ENCODE measurements at places on chromosomes 3 and 15. TPM values are rescaled to one million over a fixed set of nuclear protein-coding genes. Genes with fewer than 3 reads are reported as not detected.

- DNase-seq: no peak
Measured at GRCh38 chr3:88180398-88180999, 30.7 kb downstream of the C3orf38 start.

- no peak for DNase-seq
Measured at GRCh38 chr3:184008161-184008560, 9.5 kb downstream of the ABCC5 start.

- DNase-seq: no peak
Measured at GRCh38 chr15:57735891-57736290, 29.4 kb downstream of the POLR2M start.

DNA sequence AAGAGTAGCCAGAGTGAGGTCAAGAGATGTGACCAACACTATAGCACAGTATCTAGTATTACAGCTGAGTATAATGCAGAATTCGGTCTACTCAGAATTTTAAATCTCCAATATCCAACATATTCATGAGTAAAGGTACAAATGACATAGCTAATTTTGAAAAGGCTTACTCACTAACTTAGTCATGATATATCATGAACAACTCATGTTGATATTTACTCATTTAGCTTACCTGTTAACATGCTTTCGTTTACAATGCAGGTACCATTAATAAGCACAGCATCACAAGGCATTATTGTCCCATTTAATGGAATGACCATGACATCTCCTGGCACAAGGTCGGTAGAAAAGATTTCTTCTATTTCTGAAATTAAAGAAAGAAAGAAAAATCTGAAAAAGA, 36.9 kb downstream of the ATP13A3 start:
- no peak for DNase-seq

- DNase-seq: no peak
Measured at GRCh38 chr3:114076711-114077110, 20.2 kb downstream of the QTRT2 start.

DNA sequence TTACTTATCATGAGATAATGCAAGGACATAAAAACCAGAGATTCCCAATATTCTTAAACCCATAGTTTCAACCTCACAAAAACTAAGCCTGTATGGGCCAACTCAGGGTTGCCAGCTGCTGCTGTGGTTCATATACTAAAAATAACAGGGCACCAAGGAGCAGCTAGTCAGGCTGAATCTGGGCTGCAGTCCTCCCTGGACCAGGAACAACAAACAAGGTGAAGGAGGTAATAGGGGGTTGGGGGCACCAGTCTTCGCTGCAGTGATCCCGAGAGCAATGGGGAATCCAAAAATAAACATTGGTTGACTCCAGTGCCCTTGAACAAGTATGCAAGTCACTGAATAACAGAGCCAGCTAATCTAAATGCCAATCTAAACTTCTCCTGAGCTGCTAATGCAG, 108.9 kb downstream of the MECOM start:
- DNase-seq: no peak

- no peak for DNase-seq
Measured at GRCh38 chr15:72559781-72560180, 85.7 kb downstream of the ARIH1 start.

GRCh38 chr3:1207904-1208303, 115.1 kb downstream of the CNTN6 start:
- DNase-seq: no peak

DNA sequence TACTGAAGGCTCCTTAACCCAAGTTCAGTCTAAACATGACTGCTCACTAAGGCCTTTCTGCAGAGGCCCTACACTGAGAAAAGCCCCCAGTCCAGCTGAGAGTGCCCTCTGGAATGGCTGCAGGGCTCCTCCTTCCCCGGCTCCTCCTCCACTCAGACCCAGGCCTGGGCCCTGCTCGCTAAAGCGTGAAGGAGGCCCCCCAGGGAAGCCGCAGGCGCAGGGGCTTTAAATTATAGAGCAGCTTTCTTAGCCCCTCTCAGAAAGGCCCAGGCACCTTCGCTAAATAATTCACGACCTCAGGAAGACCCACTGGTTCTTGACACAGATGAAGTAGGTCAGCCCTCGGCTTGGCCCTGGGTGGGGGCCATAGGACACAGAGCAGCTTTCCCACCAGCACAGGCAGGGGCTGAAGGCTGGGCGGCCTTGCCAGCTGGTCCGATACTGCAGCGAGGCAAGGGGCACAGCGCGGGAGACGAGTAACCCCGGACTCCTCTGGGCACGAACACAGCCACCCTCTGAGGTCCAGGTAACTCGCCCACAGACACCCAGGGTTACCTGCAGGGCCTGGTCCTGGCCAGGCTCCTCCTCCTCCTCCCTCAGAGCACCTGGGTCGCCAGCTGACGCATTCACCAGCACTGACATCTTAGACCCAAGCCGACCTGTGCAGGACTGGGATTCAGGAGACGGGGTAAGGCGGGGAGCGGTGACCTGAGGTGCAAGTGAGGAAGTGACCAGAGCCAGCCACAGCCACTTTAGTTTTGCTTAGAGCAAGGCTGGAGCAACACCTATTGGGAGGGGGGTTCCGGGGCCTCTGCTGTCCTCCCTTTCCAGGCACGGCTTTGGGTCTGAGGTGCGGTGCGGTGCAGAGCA, 36.9 kb downstream of the RBPMS2 start:
- no peak for DNase-seq

DNA sequence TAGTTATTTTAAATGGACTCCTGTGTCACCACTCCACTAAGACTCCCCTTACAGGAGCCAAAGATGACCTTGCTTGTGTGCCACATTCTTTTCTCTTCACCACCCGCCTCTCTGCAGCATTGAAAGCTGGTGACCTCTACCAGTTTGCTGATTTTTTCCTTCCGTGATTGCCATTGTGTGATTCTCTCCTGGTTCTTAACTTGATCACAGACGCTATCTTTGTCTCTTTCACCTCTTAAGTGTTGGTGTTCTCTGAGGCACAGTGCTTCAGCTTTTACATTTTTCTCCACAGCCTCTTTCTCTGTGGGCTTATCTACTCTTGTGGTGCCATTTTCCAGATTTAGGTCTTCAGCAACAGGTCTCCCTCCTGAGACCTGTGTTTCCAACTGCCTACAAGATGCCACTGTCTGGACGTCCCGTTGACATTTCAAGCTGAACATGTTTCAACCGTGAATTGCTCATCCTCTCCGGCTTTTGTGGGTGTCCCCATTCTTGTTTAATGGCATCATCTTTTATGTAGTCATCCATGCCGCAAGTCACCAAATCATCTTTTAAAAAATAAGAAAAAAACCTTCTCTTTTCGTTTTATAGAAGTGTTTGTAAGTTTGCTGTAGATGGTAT, 26.5 kb downstream of the IQGAP1 start:
- DNase-seq: no peak

DNA sequence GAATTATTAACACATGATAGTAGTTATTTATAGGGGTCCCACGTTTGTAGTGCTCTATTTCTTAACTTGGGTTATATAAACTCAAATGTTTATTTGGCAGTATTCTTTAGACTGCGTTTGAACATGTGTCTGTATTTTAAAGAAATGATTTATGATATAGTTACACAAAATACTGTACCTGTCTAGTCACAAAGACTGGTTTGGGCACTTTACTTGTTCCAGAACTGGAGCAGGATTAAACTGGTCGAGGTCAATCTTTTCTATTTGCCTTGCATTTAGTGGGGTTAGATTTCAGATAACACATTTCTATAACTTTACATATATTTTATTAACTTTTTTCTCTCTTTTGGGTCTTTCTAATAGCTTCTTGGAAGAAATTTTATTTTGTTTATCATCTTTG, 39.5 kb downstream of the HACD3 start:
- no peak for DNase-seq

DNA sequence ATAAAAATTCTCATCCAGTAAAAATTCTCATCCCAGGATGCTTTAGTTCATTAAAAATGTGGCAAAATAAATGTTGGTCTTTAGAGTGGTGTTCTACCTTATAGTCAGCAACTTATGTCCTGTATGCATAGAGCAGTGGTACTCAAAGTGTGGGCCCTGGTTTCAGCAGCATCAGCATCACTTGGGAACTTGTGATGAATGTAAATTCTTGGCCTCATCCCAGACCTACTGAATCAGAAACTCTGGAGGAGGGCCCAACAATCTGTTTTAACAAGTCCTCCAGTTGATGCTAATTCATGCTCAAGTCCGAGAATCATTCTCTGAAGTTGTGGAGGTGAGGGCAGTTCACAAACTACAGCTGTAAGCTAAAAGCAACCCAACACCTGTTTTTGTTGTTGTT, 307.3 kb upstream of the SATB1 start:
- DNase-seq: no peak

DNA sequence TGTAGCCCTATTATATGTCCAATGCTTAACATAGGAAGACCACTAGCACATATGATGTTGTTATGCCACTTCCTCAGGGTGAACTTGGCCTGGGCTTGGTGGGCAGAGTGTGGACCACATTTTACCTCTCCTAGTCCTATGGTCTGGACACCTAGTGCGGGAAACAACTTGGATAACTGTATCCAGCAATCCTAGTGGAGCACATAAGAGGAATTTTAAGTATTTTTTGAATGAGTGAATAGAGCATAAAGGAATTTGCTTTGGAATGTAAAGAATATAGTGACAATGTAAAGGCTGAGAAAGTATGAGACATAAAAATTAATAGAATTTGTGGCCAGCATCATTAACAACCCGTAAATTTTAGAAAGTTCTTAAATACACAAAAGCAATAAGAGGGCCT, 528.9 kb downstream of the IGSF11 start:
- no peak for DNase-seq

- DNase-seq: no peak
Measured at GRCh38 chr3:129722527-129722926, 116.1 kb upstream of the PLXND1 start.

GRCh38 chr15:100192097-100193080, 149.4 kb downstream of the ADAMTS17 start:
- DNase-seq: no peak

DNA sequence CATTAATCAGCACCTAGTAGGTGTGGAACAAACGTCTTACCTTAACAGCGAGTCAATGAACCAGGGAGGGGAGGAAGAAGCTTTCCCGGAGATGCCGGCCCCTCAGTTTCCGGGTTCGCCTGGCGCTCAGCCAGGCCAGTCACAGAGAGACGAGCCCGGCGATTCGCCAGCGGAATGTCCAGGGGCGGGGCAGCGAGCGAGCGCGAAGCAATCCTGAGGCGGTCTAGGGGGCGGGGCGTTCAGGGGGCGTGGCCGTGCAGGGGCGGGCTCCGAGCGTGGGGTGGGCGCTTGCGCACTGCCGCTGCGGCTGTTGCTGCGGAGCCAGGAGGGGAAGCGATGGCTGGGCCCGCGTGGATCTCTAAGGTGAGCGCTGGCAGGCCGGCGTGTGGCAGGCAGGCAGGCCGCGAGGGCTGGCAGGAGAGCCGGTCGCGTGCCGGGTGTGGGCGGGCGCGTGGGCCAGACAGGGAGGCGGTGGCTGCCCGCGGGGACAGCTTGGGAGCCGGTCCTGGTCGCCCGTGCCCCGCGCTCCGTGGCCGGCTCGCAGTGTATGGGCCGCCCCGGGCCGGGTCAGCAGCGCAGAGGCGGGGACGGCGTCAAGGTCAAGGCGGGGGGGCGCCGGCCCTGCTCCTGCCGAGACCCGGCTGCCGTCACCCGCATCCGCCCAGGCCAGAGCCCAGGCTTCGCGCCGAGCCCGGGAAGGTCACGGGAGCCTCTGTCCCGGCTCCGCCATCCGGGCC, at the start of gene IDH3A:
Gene IDH3A (plus strand): TSS at position 295 of the 737 bp plus-strand sequence. CDS start 42 bp downstream, at position 337.
- DNase-seq: peak; percentile 100

DNA sequence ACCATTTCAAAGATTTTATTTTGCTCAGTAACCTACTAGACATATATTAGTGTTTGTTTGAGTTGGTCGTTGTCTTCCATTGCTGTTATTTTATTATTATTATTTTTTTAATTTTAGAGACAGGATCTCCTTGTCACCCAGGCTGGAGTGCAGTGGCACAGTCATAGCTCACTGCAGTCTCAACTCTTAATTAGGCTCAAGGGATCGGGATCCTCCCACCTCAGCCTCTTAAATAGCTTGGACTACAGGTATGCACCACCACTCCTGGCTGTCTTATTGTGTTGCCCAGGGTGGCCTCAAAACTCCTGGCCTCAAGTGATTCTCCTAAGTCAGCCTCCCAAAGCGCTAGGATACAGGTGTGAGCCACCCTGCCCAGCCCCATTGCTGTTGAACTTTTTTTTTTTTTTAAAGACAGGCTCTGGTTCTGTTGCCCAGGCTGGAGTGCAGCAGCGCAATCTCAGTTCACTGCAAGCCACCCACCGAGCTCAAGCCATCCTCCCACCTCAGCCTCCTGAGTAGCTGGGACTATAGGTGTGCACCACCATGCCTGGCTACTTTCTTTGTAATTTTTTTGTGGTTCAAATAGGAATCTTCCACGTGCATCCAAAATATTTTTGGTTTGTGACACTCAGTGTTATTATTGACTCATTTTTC, 18.2 kb downstream of the SETD5 start:
- DNase-seq: no peak

- no peak for DNase-seq
Measured at GRCh38 chr3:132443421-132443820, 26.1 kb downstream of the DNAJC13 start.

GRCh38 chr15:74399100-74399499, 31.7 kb upstream of the CYP11A1 start:
- no peak for DNase-seq

DNA sequence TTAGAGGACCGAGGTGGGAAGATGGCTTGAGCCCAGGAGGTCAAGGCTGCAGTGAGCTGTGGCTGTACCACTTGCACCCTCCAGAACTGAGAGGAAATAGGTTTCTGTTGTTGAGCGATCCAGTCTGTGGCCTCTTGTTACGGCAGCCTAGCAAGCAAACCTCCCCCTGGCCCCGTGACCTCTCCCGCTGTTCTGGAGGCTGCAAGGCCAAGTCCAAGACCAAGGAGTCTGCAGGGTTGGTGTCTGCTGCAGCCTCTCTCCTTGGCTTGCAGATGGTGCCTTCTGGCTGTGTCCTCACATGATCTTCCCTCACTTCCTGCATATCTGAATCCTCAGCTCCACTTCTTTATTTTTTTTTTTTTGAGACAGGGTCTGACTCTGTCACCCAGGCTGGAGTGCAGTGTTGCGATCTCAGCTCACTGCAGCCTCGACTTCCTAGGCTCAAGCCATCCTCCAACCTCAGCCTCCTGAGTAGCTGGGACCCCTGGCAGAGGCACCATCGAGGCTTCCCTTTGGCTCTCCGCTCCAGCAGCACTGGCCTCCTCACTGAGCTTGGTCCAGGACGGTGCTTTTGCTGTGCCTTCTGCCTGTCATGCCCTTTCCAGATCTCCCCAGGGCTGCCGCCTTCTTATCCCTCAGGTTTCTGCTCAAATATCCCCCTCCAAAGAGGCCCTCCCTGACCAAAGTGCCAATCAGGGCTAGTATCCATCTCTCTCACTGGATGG, 18.0 kb upstream of the PLXND1 start:
- DNase-seq: no peak

GRCh38 chr15:63860155-63860554, 26.4 kb upstream of the HERC1 start:
- peak; percentile 57 for DNase-seq

- DNase-seq: no peak
Measured at GRCh38 chr15:50084932-50085331, 34.1 kb downstream of the ATP8B4 start.

GRCh38 chr3:141828890-141829289, 47.6 kb upstream of the ATP1B3 start:
- no peak for DNase-seq

The WNT5A gene
- not detected for total RNA-seq

The PARL gene
- 45.5 TPM for total RNA-seq

The PCSK6 gene
- total RNA-seq: 2.1 TPM

The BBX gene
- 55.8 TPM for total RNA-seq

The CHRM5 gene
- not detected for total RNA-seq

All from activated naive CD8-positive, alpha-beta T cell treated with anti-CD3 and anti-CD28 coated beads, Interleukin-2, amount 10 ng/mL, durations not matched to agents 7 days and 5 days (primary cell).